ENCODE measurements at places on chromosomes 2 and 18. TPM values are rescaled to one million over a fixed set of nuclear protein-coding genes. Genes with fewer than 3 reads are reported as not detected.

Gene CPLX4
- not detected for total RNA-seq

Gene PRADC1
- total RNA-seq = 36.2 TPM

Gene TDRD15
- total RNA-seq = not detected

Gene VWA3B
- total RNA-seq = 1.8 TPM

All from colonic mucosa (tissue), 4 donors.